ENCODE measurements at places on chromosomes 2 and 18.

- DNase-seq = no peak
Measured at GRCh38 chr2:12828980-12829379, 112.2 kb downstream of the TRIB2 start.

DNA sequence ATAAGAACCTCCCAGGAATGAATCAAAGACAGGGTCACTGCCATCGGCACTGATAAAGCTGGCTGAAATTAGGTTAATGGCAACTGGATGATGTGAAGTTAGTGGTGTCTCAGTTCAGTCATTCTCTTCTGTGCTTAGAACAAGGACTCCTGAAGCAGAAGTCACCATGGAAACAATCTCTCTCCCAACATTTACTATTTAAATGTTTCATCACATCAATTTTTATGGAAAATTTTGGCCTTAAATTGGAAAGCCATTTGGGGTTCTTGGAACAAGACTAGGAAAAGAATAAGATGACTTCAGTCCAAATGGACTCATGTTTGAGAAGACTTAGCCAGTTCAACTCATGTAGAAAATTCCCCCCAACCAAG, 15.5 kb upstream of the ARL5A start:
- no peak for DNase-seq

DNA sequence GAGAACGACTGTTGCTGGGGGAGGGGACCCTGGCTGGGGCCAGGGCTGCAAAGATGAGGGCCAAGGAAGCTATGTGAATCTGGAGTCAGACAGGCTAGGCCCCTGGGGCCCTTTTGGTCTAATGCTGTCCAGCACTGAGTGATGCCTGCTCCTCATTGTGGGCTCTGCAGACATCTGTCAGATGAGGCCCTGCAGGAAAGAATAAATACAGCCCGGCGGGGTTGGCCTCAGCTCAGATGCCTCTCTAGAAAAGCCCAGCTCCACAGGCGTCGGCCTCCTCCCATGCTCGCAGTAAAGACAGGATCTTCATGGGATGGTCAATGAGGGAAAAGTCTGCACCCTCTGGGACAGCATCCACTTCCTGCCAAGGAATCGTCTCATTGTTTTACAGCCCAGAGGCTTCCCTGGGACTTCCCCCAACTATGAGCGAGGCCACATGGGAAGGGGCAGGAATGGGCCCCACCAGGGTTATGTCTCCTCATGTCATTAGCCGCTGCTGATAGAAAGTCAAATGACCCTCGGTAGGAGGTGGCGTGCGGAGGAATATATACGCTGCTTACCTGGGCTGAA, 125.8 kb upstream of the GLI2 start:
- DNase-seq = no peak

GRCh38 chr2:239814116-239814860, 210.9 kb downstream of the NDUFA10 start:
- peak; percentile 28 for DNase-seq

- peak; percentile 73 for DNase-seq
Measured at GRCh38 chr2:45699032-45699658, 47.7 kb downstream of the PRKCE start.

DNA sequence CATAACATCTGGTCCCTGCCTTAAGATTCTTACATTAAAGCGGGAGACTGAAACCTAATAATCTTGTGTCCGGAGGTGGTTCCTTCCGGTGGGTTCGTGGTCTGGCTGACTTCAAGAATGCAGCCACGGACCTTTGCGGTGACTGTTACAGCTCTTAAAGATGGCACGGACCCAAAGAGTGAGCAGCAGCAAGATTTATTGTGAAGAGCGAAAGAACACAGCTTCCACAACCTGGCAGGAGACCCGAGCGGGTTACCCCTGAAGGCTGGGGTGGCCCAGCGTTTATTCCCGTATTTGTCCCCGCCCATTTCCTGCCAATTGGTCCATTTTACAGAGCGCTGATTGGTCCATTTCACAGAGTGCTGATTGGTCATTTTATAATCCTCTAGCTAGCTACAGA, 122.3 kb upstream of the SIX2 start:
- no peak for DNase-seq

DNA sequence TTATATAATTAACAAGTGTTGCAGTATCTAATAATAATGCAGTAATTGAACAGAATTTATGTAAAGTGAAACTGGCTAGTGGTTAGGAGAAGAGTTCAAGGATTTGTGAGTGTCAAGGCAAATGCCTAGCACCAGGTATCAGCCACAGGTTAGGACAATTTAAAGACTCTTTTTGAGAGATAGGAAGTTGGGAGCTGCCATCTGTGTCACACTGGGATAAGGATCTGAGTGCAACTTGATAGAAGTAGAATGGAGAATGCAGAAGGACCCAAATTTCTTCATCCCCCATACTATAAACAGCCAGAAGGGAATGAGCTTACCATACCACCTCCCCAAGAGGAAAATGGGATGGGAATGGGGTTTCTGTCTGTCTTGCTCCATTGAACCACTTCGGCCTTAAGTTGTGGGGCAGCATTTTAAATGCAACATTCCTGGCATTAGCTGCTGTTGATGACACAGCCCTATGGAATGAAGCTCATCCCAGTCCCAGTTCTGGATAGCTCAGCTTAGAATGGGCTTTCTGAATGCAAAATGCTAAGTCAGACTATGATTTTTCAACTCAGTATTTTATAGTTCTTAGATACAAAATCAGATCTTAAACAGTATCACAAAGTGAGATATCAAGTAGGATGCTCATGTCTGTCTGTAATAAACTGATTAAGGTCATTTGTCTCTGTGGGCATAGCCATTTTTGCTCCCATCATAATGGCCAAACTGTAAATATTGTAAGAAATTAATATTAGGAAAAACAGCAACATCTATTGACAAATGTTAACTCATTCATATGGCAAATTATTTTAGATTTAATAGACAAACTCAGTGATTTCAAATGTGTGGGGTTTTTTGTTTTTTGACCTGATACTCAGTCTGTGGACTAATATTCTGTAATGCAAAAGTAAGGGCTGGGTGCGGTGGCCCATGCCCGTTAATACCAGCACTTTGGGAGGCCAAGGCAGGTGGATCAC, 44.0 kb downstream of the GPR155 start:
- peak; percentile 89 for DNase-seq

GRCh38 chr18:31633392-31634330, 42.0 kb downstream of the TTR start:
- no peak for DNase-seq

DNA sequence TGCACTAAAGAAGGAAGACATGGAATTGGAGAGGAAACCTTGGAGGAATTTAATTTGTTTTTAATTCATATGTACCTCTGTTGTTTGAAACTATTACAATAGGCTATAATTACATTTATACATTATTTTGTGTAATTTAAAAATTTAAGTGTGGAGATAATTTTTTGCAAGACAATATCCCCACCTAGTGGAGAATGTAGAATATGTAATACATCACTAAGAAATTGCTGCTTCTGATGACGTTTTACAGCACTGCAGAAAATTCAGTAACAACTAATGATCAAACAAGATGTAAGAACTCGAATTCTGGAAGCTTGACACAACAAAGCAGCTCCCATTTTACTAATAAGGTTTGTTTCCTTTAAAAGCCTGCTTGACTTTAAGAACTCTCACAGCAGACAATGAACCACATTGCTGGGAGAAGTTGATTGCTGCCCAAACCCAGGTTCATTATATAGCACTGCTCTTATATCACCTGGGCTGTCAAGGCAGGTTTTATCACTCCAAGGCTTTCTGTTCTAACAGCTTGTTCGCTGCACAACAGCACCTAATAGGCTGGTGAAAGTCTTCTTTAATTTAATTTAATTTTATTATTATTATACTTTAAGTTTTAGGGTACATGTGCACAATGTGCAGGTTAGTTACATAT, 53.4 kb downstream of the THADA start:
- peak; percentile 81 for DNase-seq

- DNase-seq = no peak
Measured at GRCh38 chr2:2664989-2665833, 334.1 kb upstream of the MYT1L start.

DNA sequence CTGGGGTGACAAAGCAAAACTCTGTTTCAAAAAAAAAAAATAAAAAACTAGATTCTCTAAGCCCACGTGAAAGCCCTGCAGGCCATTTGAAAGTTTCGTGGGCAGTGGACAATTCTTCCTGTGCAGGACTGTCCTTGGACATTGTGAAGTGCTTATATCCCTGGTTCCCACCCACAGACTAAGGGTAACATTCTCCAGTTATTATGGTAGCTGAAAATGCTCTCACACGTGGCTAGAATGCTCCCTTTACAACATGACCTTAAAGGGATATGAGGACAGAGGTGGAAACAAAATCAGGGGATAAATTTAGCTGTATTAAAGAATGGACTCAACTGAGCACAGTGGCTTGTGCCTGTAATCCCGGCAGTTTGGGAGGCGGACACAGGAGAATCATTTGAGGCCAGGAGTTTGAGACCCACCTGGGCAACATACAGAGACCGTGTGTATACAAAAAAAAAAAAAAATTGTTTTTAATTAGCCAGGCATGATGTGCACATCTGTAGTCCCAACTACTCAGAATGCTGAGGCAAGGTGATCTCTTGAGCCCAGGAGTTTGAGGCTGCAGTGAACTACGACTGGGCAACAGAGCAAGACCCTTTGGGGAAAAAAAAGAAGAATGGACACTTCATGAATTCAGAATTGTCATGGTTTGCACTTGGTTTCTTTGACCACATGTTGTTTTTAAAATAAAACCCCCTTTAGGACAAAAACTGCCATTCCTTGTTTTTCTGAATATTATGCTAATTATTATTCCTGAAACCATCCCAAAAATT, 167.9 kb downstream of the MGAT5 start:
- DNase-seq = no peak

DNA sequence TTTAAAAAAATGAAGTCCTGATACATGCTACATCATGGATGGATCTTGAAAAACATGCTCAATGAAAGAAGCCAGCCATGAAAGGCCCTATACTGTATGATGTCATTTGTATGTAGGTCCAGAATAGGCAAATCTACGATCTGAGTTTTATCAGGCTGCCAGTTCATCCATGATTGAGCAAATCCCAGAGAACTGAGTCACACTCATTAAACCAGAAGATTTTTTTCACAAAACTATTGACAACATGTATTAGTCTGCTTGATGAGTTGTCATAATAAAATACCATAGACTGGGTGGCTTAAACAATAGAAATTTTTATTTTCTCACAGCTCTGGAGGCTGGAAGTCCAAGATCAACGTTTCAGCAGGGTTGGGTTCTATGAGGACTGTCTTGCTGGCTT, 130.7 kb downstream of the MREG start:
- DNase-seq = no peak

GRCh38 chr18:62085756-62086155, 101.1 kb downstream of the PIGN start:
- DNase-seq = no peak

- DNase-seq = no peak
Measured at GRCh38 chr2:71800106-71800809, 346.9 kb downstream of the DYSF start.

DNA sequence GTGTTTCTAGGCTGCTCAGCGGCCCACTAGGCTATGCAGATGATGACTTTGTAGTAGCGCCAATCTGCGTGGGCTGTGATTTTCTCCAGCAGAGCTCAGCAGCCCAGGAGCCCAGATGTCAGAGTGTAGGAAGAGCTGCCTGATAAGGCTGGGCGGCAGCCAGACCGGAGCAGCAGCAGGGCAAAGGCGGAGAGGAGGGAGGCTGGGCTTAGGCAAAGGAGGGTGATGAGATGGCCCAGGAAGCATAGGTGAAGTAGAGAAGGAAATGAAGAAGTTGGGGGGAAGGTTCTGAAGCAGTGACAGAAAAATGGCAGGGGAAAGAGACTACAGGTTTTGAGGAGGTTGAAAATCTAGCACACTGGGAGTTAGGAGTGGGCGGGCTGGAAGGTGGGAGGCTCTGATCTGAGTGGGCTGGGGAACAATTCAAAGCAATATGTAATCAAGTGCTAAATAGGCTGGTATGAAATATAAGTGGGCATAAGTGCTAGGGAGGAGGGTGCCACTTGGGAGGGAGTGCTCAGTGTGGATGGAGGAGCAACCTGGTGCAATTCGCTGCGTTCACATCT, 50.6 kb upstream of the STPG4 start:
- peak; percentile 62 for DNase-seq

GRCh38 chr2:241802421-241803318, 6.3 kb upstream of the NEU4 start:
- DNase-seq = no peak

DNA sequence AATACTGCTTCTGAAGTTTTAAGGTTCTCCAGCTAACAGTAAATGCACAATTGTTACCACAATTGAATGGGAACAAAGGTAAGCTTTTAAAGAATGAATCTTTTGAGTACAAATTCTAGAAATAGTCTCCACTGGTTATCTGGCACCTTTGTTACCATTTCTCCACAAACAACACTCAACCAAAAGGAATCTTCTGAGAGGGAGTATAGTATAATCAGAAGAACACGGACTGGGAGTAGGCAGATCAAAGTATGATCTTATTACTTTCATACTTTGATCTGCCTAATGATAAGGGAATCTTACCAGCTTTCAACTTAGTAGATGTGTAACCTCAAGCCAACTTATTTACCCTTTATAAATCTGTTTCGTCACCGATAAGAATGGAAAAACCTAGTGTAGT, 1.4 kb downstream of the CEP76 start:
- DNase-seq = no peak

DNA sequence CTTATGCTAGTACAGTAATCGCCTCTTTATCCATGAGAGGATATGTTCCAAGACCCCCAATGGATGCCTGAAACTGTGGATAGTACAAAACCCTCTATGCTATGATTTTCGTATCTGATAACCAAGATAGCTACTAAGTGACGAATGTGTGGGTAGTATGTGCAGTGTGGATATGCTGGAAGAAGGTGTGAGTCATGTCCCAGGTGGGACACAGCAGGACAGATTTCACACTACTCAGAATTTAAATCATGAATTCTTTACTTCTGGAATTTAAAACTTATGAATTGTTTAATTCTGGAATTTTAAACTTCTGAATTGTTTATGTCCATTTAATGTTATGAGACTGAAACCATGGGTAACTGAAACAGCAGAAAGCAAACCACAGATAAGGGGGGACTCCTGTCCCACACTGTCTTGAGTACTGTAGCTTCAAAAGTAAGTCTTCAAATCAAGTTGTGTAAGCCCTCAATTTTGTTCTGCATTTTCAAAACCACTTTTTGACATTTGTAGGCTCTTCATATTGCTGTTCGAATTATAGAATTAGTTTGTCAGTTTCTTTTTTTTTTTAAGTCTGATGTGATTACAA, 116.0 kb downstream of the LTBP1 start:
- DNase-seq = no peak

DNA sequence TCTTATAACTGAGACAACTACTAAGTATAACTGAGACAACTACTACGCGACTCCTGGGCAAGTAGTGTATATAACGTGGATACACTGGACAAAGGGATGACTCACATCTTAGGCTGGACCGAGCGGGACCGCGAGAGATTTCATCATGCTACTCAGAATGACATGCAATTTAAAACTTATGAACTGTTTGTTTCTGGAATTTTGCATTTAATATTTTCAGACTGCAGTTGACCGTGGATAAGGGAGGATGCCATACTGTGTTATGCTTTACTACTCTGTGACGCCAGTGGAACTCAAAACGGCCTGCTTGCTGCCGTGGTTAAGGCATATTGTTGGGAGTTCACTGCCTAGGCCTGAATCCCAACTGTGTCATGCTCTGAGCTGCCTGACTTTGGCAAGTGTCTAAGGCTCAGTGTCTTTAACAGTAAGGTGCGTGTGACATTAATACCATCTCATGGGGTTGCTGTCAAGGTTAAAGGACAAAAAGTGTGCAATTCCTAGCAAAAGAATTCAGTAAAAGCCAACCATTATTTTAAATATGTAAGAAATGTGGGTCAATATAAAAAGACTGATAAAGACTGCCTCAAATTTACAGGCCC, 64.6 kb downstream of the BMP10 start:
- peak; percentile 34 for DNase-seq

Data from fibroblast of the aortic adventitia (primary cell).